ENCODE measurements at places on chromosomes 7 and 10.

GRCh38 chr7:28309704-28310459, 102.4 kb upstream of the CREB5 start:
- DNase-seq, result no peak

DNA sequence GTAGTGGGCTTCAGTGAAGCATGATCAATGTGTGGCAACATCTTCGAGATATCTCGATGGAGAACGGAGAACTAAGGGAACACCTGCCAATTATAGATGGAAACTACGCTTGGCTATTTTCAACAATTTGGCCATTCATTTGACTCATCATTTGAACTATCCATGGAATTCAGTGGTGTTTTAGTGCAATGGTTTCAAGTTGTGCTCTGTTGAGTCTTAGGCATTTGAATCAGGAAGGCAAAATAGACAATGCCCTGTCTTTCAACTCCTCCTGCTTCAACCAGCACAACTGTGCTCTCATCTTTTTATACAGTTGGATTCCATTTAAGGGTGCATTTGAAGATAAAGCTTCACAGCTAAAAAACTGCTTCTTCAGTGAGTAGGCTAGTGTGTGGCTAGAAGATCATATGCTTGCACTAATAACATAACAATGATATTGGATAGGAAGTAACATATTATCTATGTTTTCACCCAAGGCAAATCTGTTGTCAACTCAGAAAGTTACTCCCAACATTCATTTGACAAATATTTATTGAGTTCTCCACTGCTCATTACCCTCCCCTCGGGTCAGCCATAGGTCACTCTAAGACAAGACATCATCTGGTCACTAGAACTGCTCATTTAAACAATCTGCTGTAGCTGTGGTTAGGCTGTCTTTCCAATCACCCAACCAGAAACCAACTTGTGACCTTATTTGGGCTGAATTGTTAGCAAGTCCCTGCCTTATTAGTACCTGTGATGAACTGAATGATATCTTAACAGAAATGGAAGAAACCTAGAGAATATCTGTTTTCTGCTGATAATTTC, 314.1 kb upstream of the SP4 start:
- DNase-seq, result no peak

- peak; percentile 75 for DNase-seq
Measured at GRCh38 chr10:93746844-93747284, 10.9 kb upstream of the LGI1 start.

GRCh38 chr7:111312966-111313365, 222.0 kb downstream of the LRRN3 start:
- DNase-seq, result no peak

GRCh38 chr10:114957673-114958072, 19.7 kb downstream of the TRUB1 start:
- no peak for DNase-seq

- no peak for DNase-seq
Measured at GRCh38 chr10:44934416-44935200, 23.5 kb downstream of the TMEM72 start.

- DNase-seq, result no peak
Measured at GRCh38 chr10:125079091-125079600, 81.2 kb downstream of the CTBP2 start.

GRCh38 chr7:112790586-112791003, 402 bp upstream of the TMEM168 start:
- DNase-seq, result no peak

DNA sequence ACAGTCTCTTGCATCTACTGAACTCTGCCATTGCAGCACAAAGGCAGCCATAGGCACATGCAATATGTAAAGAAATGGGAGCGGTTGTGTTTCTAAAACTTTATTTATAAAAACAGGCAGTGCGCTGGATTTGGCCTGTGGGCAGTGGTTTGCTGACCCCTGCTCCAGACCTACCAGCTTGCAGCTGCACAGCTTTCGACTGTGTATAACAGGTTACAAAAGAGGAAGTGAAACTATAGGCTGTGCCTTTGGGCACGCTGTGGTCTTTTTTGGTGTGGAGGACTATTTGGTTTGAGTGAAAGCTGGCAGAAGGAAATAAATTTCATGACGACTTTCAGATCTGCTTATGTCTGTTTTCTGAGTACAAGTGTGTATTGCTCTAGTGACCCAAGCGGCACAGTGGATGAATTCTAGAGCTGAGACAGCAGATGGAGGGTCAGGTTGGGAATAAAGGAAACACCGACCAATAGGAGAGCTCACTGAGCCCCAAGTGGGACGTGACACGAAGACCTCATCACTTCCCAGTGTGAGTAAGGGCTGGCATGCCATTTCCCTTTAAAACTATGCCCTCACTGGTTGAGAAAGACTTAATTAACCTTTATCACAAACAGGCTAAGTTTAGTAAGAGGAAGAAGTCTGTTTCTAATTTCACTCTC, 152.7 kb downstream of the ANK3 start:
- peak; percentile 60 for DNase-seq

- no peak for DNase-seq
Measured at GRCh38 chr7:41590986-41591385, 111.9 kb downstream of the INHBA start.

- no peak for DNase-seq
Measured at GRCh38 chr7:2668401-2668800, 19.6 kb upstream of the AMZ1 start.

DNA sequence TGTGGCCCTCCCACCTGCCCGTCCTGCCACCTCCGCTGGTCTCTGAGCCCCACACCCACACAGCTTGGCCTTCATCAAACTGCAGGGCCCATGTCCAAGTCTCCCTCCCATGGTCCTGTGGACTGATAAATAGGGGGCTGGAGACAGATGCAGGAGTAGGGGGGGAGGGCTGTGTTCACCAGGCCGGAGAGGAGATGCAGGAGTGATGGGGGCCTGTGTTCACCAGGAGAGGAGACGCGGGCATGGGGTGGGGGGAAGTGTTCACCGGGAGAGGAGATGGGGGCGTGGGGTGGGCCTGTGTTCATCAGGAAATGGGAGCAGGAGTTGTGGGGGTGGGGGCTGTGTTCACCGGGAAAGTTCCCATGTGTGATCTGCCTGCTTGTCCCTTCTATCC, 37.0 kb downstream of the JAKMIP3 start:
- no peak for DNase-seq

DNA sequence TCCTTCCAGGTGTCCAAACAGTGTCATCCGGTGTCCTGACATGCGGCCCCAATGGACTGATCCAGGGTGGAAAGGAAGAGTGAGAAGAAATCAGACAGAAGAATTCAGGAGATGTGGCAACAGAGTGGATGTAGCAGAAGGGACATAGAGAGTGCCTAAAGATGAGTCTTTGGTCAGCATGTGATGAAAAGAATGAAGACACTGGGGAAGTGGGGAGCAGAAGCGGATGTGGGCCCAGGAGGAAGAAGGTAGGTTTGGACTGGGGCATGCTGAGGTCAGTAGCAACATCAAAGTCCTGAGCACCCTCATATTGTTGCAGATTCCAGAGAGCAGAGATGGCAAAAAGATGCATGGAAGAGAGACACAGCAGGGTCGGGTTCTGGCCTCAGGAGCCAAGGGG, 71.8 kb upstream of the STEAP1B start:
- no peak for DNase-seq

- no peak for DNase-seq
Measured at GRCh38 chr10:61931620-61932332, 30.3 kb downstream of the ARID5B start.

GRCh38 chr7:4645246-4645645, 36.8 kb upstream of the FOXK1 start:
- DNase-seq, result no peak

GRCh38 chr10:129832573-129833467, 131.3 kb downstream of the EBF3 start:
- no peak for DNase-seq
